Left ventricle myocardium superior (tissue), 1 donor: ENCODE measurements at places on chromosomes 3 and 15.

- DNase-seq: no peak
These were observed 461.3 kb downstream of the MCTP2 start for GRCh38 chr15:94692710-94693109.

- DNase-seq: no peak
These were observed 121.4 kb downstream of the ADCY5 start for GRCh38 chr3:123327480-123327879.

DNA sequence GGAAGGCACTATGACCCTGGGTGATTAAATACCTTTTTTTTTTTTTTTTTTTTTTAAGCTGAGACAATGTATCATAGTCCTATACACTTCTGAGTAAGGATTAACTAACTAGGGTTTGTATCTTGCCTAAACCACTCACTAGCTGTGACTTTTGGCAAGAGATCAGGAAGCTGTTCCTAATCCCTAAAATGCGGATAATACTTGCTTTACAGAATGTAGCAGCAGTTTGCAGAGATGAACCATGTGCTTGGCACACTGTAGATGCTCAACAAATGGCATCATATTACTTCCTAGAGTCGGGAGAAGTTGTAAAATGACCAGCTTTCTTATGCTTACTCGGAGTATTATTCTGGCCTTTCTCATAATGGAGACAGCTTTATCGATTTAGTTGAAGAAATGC lies 25.6 kb upstream of the PYGO1 start:
- no peak for DNase-seq

DNA sequence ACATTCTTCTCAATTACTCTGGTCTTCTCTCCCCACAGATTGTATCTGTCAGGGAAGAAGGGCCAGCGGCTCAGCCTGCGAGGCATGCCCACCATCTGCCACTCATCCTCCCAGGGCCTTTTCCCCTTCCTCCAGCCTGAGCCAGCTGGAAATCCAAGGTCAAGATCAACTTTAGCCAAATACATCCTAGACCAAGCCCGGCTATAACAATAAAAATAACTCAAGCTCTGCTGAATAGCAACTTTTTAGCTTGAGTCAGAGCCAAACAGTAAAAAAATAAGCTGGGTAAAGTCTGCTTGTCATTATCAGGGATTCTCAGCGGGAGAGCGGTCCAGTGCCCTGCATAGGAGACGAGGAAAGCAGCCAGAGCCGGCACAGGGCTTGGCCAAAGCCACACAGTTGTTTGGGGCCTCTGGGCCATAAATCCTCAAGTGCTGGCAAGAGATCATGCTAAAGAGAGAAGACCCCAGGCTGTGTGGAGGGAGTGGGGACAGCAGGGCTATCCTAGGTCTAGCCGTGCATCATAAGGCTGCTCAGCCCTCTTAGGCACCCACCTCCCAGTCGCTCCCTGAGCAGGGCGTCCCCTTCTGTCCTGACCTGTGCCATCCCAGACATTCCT lies 76.2 kb upstream of the HERC1 start:
- DNase-seq: no peak

DNA sequence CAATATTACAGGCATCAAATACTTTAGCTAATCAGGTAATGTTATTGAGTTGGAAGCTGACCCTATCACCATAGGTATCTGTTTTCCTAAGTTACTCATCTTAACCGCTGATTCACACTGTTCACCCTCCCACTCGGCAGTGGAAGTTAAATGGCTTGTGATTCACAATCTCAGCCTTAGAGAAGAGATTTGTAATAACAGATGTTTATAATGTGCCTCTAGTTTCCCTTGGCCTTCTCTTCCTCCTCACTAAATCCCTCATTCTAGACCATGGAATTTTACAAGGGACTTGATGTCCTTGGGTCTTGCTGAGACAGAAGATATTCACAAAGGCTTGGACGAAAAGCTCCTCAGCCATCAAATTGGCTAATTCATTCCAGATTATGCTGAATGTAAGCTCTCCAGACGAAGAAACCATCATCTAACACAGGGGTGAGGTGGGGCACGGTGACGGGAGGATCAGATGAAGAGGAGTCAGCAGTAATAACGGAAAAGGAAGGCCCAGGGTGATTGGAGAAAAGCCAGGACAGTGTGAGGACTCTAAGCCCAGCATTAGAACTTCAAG lies 931.7 kb downstream of the MCTP2 start:
- DNase-seq: no peak

- no peak for DNase-seq
These were observed 51.2 kb upstream of the TNIK start for GRCh38 chr3:171511450-171511849.

DNA sequence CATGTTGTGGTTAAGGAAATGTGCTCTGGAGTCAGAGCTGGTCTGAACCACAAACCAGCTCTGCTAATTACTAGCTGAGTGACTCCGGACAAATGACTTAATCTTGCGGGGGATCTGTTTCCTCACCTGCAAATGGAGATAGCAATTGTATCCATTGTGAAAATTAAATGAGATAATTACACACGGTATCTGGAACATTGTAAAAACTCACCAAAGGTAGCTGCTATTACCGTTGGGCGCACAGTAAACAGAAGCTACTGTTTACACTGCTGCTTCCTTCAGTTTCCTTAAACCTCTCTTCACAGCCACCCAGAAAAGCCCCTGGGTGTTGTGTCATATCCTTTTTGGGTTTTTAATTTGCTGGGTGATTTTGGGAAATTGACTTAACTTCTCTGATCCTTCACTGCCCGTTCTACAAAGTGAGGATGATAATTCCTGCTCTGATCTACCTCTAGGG lies 107.8 kb downstream of the MEGF11 start:
- no peak for DNase-seq

- DNase-seq: no peak
These were observed 37.5 kb downstream of the NBEAL2 start for GRCh38 chr3:47016934-47017435.

GRCh38 chr3:38545983-38546382 lies 49.8 kb downstream of the EXOG start:
- DNase-seq: no peak

DNA sequence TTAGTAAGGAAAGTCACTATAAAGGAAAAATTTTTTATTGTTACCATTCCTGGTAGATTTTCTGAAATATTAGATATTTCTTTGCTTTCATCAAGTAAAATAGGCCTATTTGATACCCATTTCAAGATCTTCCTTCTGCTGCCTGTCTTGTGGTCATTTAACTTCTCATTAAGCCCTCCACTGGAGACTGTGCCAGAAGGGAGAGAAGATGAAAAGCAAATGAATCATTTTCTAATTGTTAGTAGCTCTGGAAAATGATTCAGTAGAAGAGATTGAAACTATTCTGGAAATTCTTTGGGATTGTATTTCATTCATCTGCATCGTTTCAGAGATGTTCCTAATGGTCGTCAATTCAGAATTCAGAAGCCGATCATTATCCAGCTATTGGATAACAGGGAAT lies 3.2 kb downstream of the KCTD6 start:
- no peak for DNase-seq

DNA sequence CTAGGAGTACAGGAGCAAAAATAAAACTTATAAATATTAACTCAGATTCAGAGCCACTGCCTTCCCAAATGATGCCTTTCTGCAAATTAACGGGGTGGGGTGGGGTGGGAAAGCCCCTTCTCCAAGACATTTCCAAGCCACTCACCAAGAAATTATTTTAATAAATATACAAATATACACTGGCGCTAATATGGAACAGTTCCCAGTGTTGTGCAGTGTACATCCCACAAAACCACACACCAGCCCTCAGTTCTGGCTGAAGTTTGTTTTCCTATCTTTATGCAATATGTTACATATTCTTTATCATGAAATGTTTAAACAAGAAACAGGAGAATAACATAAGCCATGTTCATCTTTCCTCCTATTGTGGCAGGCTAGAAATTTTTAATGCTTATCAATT lies 53.0 kb upstream of the GYG1 start:
- no peak for DNase-seq

- DNase-seq: no peak
These were observed 242.9 kb downstream of the FHIT start for GRCh38 chr3:61008153-61008997.

DNA sequence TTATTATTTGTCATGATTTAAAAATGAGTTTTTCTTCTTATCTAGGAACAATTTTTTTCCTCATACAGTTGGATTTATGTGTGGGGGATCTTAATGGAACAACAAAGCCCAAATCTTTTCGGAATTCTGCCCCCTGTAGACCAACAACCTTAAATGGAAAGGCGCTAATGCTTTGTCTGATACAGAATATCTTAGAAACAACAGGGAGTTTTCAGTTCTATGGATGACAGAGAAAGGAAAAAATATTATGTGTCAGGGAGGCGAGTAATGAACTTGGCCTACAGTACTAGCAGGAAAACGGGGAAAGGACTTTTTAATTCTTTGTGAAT lies 592 bp downstream of the MOBP start:
- DNase-seq: no peak

DNA sequence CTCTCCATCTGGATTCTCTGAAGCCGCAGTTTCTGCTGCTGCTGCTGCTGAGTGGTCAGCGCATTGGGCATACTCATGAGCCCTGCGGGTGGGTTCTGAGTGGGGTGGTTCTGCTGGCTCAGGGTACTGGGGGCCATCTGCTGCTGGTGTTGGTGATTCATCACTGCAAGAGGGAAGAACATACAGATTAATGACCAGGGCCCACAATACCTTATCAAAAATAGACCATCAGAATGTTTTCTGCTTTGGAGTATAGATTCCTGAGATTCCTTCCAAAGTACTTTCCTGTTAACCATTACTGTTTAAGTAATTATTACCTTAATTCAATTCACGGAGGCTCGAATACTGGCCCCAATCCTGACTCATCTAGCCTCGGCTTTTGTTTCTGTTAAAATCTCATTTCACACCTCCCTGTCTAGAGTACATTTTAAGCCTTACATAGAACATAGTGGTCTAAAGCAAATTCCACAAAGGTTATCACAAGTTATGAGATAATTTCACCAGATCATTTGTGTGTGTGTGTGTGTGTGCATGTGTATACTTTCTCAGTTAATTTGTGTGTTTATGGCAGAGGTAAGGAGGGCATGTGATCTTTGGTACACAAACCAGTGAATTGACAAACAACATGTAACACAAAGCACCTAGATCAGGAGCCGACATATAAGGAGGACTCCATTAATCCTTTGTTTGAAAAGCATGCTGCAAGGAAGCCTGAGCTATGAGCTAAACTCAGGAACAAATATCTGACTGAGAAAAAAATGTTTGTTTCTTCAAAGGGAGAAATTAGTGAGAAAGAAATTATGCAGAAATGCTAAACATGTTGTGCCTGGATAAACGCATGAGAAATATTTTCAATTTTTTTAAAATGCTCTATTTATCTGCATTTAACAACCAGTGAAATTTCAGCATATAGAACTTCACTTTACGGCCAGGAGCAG lies 68.1 kb downstream of the TM4SF4 start:
- no peak for DNase-seq

GRCh38 chr3:170709046-170709445 lies 123.2 kb upstream of the SLC7A14 start:
- no peak for DNase-seq

DNA sequence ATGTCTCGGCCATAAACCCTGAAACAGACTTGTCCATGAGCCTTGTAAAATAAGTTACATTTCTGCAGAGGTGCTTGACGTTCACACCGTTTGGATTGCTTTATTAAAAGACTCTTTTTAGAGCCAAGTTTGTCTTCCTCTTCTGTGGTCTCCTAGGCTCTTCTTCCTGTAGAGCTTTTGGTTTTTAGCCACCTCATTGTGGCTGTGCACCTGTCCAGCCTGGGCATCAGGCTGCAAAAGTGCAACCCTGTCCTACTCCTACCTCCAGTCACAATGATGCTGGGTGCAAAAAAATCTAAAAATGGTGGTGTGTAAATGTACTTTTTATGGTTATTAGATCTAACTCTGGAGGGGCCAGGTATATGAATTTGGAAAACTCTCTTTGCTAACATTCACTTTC lies 2.8 kb upstream of the RIOX2 start:
- no peak for DNase-seq

GRCh38 chr3:32453346-32453745 lies 49.3 kb downstream of the CMTM6 start:
- DNase-seq: no peak

DNA sequence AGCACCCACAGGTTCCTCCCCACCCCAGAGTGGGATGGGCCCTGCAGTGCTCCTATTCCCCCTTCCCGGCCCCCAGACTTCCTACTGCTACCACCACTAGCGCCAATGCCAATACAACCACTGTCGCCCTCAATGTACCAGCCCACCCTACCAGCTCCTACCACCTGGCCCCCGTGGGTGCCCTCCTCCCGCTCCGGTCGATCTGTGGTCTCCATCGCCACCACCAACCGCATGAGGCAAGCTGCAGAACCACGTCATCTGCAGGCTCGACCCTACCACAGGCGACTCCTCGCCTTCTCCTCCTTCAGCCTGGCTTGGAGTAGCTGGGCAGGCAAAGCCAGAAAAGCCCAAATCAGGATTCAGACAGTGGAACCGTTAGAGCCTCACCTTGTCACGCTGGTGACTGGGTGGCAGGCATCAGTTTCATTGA lies 179.3 kb downstream of the POTEB3 start:
- DNase-seq: peak; percentile 30

- peak; percentile 65 for DNase-seq
These were observed 2.4 kb downstream of the ADAMTS9 start for GRCh38 chr3:64685331-64685799.

DNA sequence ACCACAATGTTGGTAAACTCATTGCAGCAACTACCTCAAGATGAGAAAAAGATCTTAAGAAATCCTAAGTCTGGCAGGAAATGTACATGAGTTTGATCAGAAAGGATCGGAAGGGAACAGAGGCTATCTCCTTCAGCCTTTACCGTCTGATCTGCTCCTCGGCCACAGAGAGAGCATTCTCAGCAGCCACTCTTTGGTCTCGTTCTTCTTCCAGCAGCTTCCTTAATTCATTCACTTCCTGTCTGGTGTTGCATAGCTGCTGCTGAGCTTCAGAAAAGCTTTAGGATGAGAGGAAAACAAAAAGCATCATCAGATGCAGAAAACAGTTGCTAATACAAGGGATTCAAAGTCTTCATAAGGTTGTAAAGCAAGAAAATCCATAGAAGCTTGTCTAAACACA lies 6.6 kb upstream of the HCLS1 start:
- no peak for DNase-seq

DNA sequence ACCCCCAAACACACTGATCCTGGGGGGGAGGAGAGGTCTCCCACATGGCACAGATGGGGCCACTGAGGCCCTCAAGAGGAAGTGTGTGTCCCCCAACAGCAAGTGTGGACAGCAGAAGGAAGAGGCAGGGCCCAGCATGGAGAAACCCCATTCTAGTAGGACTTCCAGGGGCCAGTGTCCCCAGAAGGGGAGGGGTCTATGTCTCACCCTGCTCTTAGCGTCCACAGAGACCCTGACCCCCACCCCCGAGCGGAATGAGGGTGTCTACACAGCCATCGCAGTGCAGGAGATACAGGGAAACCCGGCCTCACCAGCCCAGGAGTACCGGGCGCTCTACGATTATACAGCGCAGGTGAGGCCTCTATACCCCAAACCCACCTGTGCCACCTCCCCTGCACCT lies 35.3 kb downstream of the TSPAN3 start:
- DNase-seq: no peak
